ENCODE measurements at places on chromosomes 11 and 22.

DNA sequence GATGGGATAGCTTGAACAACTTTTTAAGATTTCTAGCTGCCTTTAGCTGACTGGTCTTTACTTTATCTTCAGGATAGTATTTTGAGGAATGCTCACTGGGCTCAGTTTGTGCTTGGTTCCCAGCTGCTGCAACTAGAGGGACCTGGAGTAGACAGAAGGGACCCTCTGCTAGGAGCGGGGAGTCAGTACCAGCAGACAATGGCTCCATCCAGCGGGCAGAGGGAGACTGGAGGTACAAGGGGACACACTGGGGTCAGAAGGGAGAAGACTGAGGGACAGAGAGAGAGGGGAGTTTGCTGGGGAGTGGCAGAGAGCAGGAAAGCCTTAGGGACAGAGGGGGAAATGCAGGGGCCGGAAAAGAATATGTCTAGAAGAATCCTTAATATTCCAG is 22.0 kb upstream of the ACER3 start:
- no peak for DNase-seq

DNA sequence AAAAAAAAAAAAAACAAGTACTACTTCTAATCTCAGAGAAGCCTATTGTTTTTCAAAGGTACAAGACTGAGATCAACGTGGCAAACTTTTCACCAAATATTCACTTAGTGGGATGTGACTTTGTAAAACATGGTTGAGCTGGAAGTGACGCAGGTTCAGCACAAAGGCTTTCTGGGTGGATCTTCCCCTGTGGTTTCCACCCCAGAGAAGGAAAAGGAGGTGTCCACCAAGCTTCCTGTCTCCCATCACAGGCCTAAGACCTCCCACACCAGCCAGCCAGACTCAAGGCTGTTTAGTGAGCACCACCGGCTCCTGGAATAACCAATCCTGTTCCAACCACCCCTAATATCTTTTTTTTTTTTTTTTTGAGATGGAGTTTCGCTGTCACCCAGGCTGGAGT is 5.7 kb downstream of the TMEM184B start:
- peak; percentile 34 for DNase-seq

GRCh38 chr22:46568102-46568809 is 30.8 kb upstream of the CELSR1 start:
- no peak for DNase-seq

DNA sequence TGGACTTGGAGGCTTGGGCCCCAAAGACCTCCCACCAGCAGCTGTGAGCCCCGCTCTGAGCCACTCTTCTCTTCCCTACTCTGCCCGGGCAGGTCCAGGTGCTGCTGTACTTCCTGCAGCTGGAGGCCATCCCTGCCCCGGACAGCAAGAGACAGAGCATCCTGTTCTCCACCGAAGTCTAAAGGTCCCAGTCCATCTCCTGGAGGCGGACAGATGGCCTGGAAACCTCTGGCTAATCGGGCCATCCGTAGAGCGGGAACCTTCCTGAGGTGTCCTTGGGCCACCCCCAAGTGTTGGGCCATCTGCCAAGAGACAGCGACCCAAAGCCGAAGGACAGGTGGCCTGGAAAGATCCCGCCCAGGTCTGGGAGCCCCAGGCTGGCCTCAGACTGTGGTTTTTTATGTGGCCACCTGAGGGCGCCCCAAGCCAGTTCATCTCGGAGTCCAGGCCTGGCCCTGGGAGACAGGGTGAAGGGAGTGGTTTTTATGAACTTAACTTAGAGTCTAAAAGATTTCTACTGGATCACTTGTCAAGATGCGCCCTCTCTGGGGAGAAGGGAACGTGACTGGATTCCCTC is 135.1 kb downstream of the BCR start:
- peak; percentile 58 for DNase-seq

GRCh38 chr11:17378655-17379054 is 9.8 kb downstream of the KCNJ11 start:
- DNase-seq = no peak

DNA sequence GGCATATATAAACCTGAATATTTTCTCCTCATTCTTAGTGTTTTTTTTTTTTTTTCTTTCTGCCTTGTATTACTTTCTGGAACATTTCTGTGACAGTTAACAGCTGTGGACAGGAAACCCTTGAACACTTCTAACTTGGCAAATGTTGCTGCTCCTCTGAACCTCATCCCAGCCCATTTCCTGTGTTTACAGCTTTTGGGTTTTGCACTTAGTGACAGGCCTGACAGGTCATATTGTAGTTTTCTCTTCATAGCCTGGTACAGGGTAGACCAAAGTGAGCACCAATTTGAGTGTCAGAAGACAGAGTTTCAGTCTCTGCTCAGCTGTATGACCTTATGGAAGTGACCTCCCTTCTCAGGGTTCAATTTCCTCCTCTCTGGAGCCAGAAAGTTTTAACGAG is 91.6 kb downstream of the STIM1 start:
- peak; percentile 33 for DNase-seq
